ENCODE measurements at places on chromosomes 7 and 10. TPM values are rescaled to one million over a fixed set of nuclear protein-coding genes. Genes with fewer than 3 reads are reported as not detected.

DNA sequence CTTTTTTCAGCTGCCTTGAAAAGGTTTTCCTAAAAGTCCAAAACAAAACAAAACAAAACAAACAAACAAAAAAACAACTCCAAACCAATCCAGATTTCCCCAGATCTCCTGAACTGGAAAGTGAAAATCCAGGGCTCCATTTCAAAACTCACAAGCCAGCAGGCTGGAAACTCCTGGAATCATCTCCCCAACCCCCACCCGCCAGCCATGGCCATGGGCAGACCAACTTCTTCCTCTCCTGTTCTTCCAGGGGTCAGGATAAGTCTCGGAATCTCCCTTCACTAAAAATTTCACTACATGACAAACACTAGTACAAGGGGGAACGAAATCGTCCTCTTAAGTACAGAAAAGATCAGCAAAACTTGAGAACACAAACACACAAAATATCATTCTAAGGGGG lies 40.4 kb downstream of the GNA12 start:
- no peak for DNase-seq

DNA sequence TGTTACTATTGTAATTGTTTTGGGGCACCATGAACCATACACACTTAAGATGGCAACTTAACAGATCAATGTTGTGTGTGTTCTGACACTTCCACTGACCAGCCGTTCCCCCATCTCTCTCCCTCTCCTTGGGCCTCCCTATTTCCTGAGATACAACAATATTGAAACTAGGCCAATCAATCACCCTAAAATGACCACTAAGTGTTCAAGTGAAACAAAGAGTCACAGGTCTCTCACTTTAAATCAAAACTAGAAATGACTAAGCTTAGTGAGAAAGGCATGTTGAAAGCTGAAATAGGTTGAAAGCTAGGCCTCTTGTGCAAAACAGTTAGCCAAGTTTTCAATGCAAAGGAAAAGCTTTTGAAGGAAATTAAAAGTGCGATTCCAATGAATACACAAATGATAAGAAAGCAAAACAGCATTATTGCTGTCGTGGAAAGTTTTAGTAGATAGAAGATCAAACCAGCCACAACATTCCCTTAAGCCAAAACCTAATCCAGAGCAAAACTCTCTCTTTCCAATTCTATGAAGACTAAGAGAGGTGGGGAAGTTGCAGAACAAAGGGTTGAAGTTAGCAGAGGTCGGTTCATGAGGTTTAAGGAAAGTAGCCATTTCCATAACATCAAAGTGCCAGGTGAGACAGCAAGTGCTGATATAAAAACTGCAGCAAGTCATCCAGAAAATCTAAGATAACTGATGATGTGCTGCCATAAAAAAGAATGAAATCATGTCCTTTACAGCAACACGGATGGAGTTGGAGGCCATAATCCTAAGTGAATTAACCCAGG lies 90.6 kb downstream of the MTPN start:
- no peak for DNase-seq

TACR2 gene
- 0.24 TPM for polyA plus RNA-seq

CRTAC1 gene
- polyA plus RNA-seq, result 22.0 TPM

DNA sequence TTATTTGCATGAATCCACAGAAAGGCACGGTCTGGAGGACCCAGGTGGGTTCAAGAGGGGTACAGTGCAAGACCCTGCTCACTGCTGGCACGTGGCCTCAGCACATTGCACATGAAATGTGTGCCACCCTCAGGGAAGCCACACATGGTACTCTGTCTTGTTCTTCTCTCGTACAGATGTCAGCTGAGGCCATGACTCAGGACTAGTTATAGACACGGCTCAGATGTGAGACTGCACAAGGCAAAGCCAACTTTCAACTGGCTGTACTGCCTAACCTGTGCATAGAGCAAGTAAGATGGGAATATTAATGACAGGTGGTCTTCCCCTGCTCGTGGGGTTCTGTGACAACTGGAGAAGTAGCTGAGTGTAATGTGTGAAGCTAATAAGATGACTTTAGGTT lies 249.4 kb upstream of the CTBP2 start:
- no peak for DNase-seq

SPDYE2 gene
- 1.9 TPM for polyA plus RNA-seq

- DNase-seq, result no peak
These were observed 220.5 kb upstream of the SEMA3D start for GRCh38 chr7:85407391-85407790.

TUBAL3 gene
- 0.45 TPM for polyA plus RNA-seq

DNA sequence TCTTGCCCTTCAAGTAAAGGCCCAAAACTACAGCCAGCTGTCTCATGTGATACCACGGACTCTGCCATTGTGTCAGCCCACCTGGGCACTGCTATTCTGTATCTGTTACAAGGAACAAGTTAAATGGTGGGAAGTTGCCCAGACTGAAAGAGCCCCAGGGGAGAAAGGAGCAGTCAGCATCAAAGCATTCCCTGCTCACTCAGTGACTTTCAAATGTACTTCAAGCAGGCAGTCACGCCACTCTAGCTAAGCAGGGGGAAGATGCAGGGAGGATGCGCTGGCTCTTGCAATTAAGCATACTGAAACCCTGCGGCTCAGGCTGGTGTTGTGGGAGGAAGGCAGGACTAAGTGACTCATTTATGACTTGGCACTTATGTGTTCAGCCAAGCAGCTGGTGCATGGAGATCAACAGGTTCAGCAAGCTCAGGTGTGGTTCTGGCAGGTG lies 1249.6 kb downstream of the TYW1 start:
- peak; percentile 44 for DNase-seq

DNA sequence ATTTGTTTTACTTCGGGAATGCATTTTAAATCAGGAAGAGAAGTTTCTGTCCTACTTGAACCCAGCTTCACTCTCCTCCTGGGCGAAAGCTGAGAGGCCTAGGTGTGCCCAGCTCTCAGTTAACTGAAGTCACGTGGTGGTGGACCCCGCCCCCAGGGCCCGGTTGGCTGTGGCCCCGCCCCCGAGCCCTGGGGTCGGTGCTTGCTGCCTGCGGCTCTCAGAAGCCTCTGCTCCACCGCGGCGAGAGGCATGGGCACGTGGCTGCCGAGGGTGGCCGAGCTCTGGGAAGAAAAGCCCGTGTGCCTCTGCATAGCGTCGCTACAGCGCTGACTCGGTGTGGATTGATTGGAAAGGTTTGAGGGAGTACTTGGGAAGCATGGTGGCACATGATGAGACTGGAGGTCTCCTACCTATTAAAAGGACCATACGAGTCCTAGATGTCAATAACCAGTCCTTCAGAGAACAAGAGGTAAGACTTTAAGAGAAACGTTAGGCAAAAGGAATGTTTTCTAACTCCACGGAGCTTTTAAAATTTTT lies 34.1 kb downstream of the NET1 start:
- DNase-seq, result peak; percentile 84

KLF14 gene
- polyA plus RNA-seq, result 0.65 TPM

- no peak for DNase-seq
These were observed 59.8 kb downstream of the COL13A1 start for GRCh38 chr10:69861251-69862240.

- DNase-seq, result no peak
These were observed 575.6 kb downstream of the ARL4A start for GRCh38 chr7:13262929-13263530.

DNA sequence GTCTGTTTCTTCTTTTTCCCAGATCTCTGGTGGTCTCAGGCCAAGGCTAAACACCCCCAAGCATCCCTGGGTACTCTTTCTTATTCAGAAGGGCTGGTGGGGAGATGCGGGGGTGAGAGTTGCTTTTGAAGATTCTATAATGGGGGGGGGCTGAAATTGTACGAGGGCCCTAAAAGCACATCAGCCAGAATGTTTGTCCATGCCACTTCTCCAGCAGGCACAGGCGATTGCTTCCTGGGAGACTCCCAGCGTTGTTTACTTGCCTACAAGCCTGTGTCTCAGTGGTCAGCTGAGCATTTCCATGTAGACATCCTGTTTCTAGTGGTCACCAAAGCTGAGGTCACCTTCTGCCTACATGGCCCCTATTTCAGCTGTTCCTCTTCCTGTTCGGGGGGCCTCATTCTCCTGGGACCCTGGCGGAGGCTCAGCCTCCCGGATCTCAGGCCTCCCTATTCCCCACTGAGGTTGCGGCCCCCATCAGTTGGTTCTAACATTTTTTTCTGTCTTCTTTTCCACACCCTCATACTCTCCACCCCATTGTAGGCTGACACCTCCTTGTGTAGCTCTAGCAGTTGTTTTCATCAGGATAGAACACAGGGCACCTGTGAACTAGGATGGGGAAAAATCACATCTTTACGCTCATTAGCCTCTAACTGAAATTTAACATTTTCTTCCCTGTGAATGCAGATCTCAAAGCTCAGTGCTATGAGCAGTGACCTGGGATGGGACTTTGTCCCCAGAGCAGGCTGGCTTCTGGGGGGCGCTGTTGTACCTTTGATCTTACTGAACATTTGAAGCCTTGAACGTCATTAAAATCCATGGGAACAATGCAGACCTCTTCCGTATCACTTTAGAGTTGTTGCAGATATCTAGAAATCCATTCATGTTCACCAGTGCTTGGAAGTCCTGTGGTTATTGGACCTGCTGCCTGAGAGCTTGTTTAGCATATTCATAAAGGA lies 286.5 kb downstream of the GLRX3 start:
- DNase-seq, result no peak

DNA sequence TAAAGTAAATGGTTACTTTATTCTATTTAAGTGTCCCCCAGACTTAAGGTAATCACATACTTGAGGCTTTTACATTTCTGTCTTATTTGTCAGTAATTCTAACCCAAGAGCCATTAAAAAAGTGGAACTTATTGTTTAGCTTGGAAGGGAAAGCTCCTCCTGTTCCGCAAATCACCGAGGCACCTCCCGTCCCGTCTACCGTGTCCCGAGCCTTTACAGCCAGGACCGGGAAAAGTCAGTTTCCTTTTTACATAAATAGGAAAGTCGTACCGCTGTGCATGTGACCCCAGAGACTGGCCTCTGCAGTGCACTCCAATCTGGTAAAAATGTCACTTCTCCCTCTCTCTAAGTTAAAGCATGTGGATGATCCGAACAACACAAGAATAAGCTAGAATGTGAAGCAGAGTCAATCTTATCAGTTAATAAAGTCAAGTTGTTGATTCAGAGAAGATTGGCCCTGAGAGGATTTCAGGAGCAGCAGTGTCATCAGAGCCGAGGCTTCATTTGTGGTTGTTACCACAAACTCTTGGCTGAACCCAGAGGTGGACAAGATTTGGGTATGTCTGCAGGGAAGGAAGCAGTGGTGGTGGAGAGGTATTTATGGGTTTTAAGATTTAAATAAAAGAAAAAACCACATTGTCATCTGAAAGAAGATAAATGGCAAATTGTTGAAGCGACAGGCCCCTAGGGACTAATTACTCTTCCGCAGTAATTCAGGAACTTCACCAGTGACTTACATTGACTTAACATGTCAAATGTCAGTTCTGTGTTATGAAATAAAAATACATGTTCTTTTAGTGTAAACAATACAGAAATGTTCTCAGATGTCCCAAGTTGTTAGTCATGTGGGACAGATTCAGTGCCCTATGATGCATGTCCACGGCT lies 316.6 kb upstream of the ZNF32 start:
- DNase-seq, result no peak

Measured in right renal cortex interstitium (tissue), 3 donors.